ENCODE measurements at places on chromosomes 13 and 19. TPM values are rescaled to one million over a fixed set of nuclear protein-coding genes. Genes with fewer than 3 reads are reported as not detected.

The ATP12A gene
- 0.05 TPM for total RNA-seq

The NLRP9 gene
- total RNA-seq: not detected

The SOX1 gene
- total RNA-seq: not detected

The CEACAM4 gene
- total RNA-seq: not detected

The EPSTI1 gene
- 19.8 TPM for total RNA-seq

Measured in activated naive CD4-positive, alpha-beta T cell treated with anti-CD3 and anti-CD28 coated beads for 36 hours (primary cell).